CD8-positive, alpha-beta T cell (primary cell): ENCODE measurements at places on chromosomes 3 and 15.

GRCh38 chr3:140152851-140153639 is 218.1 kb downstream of the CLSTN2 start:
- no peak for DNase-seq

DNA sequence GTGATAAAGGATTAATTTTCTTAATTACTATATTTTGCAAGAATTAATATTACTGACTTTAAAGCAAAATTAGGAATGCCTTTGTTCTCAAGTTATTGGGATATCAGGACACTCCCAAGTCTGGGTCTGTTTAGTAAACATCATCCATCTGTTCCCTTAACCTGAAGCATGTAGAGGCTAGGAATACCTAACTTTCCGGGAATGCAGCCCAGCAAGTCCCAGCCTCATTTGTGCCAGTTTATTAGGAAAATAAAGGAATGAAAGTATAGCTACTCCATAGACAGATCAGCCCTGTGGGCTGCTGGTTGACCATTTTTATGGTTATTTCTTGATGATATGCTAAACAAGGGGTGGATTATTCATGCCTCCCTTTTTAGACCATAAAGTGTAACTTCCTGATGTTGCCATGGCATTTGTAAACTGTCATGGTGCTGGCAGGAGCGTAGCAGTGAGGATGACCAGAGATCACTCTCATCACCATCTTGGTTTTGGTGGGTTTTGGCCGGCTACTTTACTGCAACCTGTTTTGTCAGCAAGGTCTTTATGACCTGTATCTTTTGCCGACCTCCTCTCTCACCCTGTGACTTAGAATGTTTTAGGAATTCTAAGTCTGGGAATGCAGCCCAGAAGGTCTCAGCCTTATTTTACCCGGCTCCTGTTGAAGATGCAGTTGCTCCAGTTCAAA is 540.2 kb downstream of the NAALADL2 start:
- no peak for DNase-seq

GRCh38 chr15:61556037-61556648 is 327.0 kb upstream of the RORA start:
- DNase-seq = no peak

- no peak for DNase-seq
Measured at GRCh38 chr3:122942937-122943827, 84.4 kb downstream of the SEMA5B start.

DNA sequence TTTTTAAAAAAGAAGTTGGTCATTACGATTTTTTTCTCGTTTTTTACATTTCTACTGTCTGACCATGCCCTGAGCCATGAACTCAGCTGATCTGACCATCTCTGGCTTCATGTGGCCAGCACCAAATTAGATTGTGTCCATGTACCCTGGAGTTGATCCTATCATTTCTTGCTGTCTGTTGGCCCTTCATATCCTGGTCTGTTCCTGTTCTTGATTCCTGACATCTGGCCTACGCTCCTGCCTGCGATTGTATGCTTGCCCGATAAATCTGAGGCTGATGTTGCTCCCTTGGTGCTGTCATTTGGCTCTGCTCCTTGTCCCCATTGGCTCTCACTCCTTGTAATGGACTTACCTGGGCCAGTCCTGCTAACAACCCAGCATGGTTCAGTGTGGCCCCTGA is 89.8 kb upstream of the IGSF10 start:
- DNase-seq = no peak
